ENCODE measurements at places on chromosomes 13 and 19.

- DNase-seq: no peak
Measured at GRCh38 chr13:86986448-86986847, 684.7 kb upstream of the SLITRK5 start.

DNA sequence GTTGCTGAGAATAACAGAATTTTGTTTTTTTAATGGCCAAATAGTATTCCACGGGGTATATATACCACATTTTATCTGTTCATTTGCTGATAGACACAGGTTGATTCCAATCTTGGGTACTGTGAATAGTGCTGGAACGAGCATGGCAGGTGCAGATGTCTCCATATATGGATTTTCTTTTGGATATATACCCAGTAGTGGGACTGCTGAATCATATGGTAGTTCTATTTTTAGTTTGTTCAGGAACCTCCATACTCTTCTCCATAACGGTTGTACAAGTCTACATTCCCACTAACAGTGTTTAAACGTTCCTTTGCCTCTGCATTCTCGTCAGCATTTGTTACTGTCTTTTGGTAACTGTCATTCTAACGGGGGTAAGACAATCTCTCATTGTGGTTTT, 17.3 kb downstream of the ANKRD10 start:
- DNase-seq: no peak

GRCh38 chr19:28874742-28875141, 338.2 kb downstream of the UQCRFS1 start:
- DNase-seq: no peak

DNA sequence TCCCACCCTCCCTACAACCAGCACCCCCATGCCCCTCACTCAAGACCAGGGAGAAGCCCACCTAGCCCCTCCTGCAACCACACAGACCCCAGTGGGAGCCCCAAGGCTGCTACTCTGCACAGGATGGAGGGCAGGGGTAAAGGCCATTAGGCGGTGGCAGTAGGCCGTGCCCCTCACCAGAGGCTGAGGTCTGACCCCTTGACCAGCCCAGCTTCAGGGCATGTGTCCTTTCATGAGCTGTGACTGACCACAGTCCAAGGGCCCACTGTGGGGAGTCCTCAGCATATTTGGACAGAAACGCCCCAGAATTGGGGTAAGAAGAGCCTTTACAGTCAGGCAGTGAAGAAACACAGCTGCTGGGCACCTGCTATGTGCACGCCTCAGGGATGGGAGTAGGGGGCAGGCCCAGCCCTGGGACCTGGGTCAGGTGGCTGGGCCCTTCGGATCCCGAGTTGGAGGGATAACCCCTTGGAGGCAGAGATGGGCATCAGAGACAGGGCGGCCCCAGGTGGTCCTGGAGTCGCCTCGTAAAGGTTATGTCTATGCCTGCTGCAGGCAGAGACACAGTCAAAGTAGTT, 1.7 kb upstream of the RPS5 start:
- no peak for DNase-seq

All from M059J (cell line).